HFFc6 (cell line): ENCODE measurements at places on chromosomes 6 and 20.

GRCh38 chr6:110662490-110663211 lies 152.6 kb downstream of the CDK19 start:
- no peak for DNase-seq

- no peak for DNase-seq
These were observed 31.0 kb upstream of the FBXO30 start for GRCh38 chr6:145845557-145845956.

GRCh38 chr6:66184091-66184490 lies 477.1 kb upstream of the EYS start:
- peak; percentile 34 for DNase-seq

- DNase-seq: peak; percentile 37
These were observed 169.2 kb downstream of the ZFAND3 start for GRCh38 chr6:37988696-37989095.

DNA sequence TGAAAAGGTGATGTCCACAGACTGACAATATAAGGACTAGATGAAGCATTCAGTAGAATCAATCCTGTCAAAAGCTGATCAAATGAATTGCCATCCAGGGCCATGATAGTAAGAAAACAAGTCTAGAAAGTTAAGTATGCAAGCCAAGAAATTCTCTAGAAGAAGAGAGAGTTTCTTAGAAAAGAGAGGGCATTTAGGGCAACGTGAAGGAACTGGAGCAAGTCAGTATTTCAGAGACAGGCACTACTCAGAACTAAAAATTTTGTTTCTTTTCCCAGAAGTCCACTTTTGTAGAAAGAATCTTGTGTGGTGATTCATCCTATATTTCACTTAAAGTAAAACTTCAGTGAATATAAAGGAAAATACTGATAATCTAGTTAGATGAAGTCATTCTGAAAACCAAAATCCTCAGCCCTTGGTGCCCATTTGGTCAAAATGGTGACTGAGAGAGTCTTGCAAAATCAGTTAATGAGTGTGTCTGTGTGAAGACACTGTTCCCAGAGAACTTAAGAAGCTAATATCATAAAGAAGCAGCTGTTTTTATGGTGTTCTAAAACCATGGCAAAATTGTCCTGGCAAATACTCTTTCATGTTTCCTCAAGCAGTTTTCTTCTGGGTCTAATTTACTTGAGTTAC lies 82.2 kb downstream of the COL19A1 start:
- DNase-seq: no peak

DNA sequence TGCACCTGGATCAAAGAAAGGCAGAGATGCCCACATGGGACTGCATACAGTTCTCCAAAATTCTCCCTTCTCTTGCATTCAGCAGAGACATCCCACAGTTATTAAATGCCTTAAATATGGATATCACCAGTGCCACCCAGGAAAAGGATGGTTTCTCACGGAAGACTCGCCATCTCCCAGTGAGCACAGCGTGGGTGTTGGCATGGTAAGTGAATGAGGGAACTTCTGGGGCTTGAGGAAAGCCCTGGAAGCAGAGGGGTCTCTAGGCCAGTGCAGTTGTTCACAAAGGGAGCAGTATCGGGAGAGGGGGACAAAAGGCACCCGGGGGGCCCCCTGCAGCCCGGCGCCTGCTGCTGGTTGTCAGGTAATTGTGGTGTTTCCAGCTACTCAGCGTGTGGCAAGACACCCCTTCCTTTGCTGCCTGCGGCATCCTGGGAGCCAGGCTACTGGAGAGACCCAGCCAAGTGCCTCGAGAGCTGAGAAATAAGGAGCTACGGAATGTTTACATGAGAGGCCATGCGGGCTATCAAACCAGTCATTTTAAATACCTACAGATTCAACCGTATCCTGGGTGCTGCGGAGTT lies 125.4 kb downstream of the PXDC1 start:
- DNase-seq: no peak

GRCh38 chr6:148177589-148178233 lies 164.9 kb upstream of the SASH1 start:
- peak; percentile 34 for DNase-seq

DNA sequence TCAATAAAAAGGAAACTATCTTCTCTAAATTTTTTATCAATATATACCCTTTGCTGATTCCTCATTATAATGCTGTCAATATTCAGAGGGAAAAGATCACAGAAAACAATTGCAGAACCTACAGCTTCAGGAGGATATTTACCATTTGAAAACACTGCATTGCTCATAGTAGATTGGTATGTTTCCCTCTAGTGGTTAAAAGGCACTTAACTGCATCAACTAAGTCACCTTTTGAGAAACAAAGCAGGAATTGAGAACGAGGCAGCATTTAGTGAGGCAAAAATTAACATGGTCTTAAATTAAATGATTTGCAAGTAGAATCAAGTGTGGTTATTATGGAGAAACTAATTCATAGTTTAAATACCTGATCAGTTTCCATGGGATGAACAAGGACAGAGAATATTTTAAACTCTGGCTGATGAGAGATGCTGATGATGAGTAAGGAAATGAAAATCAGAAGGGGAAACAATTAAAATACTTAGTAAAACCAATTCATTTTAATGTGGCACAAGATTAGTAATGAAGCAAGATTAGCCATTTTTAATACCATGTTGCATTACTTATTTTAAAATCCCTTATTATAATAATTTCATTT lies 642.1 kb downstream of the EPHA7 start:
- DNase-seq: no peak

DNA sequence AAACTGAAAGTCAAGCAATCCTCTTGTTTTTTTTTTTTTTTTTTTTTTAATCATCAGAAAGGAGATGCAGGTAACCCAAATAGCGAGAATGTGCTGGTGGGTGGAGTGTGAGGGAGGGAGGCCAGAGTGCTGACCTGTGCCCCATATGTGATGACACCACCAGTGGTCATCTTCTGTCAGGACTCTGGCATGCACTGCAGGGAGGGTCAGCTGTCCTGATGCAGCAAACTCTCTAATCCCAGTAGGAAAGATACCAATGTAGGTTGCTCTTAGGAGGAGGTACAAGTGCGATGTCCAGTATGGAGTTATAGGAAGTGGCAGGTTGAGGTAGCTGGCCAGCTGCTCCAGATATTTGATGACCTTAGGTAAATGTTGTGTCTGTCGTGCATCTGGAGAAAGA lies 2.8 kb upstream of the CST4 start:
- peak; percentile 12 for DNase-seq
